B cell (primary cell): ENCODE measurements at places on chromosomes 7 and 10.

DNA sequence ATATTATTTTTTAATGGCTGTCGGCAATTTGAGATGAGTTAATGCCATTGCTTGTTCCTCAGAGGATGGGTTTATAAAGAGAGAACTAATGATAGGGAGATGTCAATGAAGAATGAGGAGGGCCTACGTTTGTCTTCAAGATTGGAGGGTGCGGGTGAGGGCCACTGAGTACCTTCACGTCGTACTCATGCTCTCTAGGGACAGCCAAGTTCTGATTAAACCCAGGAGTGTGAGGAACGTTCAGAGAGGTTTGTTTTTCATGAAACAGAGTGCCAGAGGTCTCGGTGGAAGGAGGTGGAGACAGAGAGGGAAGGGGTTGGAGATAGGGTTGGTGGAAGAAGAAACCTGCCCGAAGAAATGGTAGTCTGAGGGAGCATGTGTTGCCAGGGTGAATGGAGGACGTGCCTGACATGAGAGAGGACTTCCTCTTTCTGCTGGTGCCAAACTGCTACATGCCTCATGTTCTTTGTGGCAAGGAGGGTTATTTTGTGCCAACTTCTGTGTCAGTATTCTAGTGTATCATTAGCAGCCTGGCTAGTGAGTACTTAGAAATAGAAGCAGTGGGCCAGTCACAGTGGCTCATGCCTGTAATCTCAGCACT is 8.9 kb downstream of the DHTKD1 start:
- DNase-seq = peak; percentile 81

DNA sequence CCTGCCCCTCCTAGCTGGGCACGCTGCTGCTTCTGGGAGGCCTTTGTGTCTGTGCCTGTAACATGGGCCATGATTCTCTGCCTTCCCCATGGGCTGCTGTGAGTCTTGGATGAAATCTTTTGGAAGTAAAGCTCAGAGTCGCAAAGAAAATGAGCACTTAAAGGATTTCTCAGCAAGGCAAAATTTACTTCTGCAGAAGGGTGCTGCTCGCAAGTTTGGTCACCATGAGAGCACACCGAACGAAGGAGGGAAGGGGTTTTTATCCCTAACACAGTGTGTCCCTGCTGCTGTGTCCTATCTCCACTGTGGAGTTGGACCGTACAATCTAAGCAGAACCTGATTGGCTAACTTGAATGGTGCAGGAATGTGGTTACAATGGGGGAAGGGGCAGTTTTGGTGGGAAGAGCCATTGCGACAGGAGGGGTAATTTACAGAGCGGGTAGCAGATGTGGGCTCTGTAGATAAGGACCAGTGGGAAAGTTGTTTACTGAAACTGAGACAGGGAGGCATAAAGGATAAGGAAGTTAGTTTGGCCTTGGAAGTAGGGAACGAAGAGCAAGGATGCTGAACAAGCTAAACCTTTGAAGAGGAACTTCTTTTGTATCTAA is 57.5 kb downstream of the FANK1 start:
- no peak for DNase-seq

GRCh38 chr7:30780941-30781340 is 9.7 kb downstream of the MINDY4 start:
- no peak for DNase-seq

GRCh38 chr10:118216020-118216419 is 126.1 kb downstream of the FAM204A start:
- DNase-seq = no peak

DNA sequence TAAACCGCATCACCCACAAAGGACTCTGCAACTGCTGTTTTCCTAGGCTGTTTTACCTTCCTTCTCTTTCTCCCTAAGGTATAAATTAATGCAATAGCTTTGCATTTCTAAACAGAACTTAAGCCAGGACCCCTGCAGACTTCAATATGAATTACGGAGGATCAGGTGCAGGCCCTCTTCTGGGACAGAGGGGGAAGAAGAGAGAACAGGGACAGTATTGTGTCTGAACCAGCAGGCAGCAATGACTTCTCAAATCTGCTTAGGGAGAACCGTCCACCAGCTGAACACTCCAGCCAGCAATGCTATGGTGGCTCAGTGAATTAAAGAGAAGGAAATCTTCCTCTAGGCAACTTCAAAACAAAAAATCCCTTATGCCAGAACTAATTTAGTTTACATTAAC is 35.7 kb downstream of the POLR3A start:
- no peak for DNase-seq

GRCh38 chr7:82131215-82131614 is 312.4 kb downstream of the CACNA2D1 start:
- no peak for DNase-seq

- no peak for DNase-seq
Measured at GRCh38 chr10:86651631-86652331, 2.6 kb upstream of the OPN4 start.

DNA sequence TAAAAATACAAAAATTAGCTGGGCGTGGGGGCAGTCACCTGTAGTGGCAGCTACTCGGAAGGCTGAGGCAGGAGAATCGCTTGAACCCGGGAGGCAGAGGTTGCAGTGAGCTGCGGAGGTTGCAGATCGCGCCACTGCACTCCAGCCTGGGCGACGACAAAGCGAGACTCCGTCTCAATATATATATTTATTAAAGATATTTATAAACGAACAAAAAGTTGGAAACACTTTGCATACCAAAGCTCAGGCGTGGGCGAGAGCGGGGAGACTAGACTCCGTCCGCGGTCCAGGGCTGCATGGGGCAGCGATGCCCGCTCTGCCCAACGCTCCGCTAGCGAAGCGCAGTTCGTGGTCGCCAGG is 7.9 kb upstream of the CRYGN start:
- no peak for DNase-seq

DNA sequence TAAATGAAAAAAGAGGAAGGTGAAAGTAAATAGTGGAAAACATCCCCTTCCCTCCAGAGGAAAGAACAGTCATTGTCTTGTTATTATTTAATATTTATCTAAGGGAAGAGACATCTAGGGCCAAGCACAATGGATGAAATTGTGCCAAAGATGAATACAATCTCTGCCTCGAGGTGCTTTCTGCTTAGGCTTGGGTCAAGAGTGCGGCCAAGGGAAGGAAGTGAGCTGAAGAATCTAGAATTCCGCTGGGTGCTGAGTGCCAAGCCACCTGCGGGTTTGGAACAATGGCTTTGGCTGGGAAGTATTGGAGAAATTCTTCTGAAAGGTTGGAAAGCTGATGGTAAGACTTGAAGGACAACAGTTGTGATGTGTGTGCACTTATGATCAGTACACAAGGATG is 531.3 kb upstream of the FZD8 start:
- no peak for DNase-seq

GRCh38 chr7:100623951-100624824 is 11.8 kb downstream of the MOSPD3 start:
- DNase-seq = no peak

DNA sequence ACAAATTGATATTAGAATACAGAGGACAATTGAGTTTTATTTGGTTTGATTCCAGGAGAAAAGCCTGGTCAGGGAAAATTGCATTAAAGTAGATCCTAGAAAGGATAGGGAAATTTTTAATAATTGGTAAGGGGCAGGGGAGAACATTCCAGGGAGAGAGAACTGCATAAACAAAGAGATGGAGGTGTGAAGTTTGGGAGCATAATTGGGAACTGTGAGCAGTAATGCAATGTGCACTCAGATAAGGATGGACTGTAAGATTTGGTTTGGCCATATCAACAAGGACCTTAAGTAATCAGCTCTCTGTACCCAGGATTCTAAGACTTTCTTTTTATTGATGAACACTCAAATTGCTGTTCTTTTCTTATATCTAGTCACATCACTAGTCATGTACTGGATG is 41.4 kb downstream of the ZMYND11 start:
- no peak for DNase-seq

DNA sequence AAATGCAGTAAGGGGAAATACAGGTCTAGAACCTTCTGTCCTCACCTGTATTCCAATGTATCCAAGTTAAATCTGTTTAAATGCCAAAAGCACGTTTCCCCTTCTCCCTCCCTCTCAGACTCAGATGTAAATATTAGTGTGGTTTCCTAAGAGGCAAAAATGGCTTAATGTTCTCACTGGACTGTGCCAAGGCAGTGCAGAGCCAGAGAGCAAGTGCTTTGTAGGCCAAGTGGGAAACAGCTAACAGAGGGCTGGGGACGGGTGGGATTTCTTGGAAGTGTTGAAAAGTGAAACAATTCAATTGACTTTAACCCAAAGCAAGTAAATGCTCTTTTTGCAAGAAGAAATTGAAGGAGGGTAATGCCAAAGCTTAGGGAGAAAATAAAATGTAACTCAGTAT is 103.1 kb downstream of the GSAP start:
- DNase-seq = no peak

DNA sequence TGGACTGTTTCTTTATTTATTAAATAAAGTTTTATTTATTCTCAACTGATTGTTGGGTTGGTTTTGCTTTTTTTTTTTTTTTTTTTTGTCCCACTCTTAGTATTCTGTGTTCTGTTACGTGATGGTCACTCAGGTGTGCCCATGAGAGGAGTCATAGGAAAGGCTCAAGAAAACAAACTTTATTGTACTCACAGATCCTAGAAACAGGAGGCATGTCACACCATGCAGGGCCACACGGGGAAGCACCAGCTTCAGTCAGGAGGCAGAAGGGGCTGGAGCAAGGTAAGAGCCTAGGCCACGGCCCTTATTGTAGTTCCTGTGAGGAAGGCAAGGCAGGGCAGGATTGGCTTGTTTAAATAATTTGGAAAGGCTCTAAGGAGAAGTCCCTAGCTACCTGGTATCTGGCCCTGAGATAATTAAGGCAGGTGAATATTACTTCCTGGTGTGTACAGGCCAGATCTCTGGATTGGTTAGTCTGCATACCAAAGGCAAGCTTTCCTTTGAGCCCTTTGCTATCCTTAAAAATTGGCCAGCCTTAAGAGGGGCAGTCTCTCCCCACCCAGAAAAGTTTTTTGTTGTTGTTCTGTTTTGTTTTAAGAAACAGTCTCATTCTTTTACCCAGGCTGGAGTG is 8.3 kb downstream of the ATOH7 start:
- no peak for DNase-seq

GRCh38 chr10:10587744-10588393 is 429.8 kb upstream of the CELF2 start:
- no peak for DNase-seq

- no peak for DNase-seq
Measured at GRCh38 chr7:101833799-101834198, 16.4 kb downstream of the CUX1 start.

- no peak for DNase-seq
Measured at GRCh38 chr10:127921753-127922145, 14.8 kb downstream of the PTPRE start.

DNA sequence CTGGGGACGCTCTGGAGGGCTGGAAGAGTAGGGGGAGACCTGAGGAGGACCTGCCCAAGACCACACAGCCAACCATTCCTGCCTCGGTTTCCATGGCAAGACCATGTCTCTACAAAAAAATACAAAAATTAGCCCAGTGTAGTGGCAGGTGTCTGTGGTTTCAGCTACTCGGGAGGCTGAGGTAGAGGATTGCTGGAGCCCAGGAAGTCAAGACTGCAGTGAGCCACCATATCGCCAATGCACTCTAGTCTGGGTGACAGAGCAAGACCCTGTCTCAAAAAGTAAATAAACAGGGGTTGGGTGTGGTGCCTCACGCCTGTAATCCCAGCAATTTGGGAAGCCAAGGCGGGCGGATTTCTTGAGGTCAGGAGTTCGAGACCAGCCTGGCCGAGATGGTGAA is 48.7 kb downstream of the CLIP2 start:
- no peak for DNase-seq

DNA sequence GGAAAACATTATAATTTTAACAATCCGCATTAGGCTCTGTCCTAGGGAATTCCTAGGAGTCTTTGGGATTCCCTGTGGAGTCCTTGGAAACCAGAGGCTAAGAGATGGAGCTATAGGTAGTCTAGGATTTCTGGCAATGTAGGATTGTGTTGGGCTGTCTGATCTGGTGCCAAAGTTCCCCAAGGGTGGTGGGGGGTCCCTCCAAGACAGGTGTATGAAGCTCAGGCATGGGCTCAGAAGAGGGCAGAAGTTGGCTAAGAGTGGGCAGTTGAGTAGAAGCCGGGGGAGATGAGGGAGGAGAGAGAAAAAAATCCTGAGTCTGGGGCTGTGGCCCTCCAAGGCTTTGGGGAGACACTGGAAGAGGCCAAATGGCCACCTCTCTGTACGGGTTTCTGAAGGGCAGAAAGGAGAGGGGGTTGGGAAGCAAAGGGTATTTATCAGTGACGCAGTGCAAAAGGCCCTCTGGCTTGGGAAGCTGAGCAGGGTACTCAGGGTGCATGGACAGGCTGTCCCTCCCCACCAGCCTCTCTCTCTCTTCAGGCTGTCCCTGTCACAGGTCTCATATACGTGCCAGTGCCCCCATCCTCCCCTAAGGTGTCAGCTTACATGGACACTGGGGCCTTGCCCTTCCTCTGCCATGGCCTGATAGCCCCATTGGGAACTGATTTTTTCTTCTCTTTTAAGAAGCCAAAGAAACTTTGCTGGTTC is 929 bp downstream of the HOXA6 start:
- peak; percentile 3 for DNase-seq

GRCh38 chr10:16986406-16987205 is 143.0 kb downstream of the CUBN start:
- DNase-seq = no peak

DNA sequence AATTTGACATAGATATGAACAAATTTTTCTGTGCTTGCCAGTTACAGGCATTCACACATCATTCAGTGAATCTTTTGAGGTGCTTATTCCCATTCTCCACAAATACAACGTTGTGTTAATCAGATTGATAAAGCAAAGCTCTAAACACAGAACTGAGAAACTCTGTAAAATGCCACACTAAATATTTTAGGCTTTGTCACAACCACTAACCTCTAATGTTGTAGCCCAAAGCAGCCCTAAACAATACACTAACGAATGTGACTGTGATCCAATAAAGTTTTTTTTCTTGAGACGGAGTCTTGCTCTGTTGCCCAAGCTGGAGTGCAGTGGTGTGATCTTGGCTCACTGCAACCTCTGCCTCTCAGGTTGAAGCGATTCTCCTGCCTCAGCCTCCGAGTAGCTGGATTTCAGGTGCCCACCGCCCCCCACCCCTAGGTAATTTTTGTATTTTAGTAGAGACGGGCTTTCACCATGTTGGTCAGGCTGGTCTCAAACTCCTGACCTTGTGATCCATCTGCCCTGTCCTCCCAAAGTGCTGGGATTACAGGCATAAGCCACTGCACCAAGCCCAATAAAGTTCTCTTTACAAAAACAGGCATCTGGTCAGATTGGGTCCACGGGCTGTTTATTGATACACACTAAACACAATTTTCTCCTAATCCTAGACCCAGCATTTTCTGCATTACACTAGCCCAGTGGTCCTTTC is 6.9 kb downstream of the CYCS start:
- DNase-seq = no peak

- no peak for DNase-seq
Measured at GRCh38 chr7:159033956-159034355, 110.7 kb downstream of the VIPR2 start.

GRCh38 chr7:100892364-100893317 is 3.0 kb downstream of the ACHE start:
- no peak for DNase-seq
